ENCODE measurements at places on chromosomes 1 and 21.

DNA sequence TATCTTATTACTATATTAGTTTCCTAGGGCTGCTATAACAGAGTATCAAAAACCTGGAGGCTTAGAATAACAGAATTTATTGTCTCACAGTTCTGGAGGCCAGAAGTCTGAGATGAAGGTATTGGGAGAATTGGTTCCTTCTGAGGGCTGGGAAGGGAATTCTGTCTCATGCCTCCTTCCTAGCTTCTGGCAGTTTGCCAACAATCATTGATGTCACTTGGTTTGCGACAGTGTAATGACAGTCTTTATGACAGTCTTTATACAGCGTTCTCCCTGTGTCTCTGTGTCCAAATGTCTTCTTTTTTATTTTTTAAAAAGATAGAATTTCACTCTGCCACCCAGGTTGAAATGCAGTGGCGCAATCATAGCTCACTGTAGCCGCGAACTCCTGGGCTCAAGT lies 15.8 kb upstream of the CENPF start:
- no peak for DNase-seq

DNA sequence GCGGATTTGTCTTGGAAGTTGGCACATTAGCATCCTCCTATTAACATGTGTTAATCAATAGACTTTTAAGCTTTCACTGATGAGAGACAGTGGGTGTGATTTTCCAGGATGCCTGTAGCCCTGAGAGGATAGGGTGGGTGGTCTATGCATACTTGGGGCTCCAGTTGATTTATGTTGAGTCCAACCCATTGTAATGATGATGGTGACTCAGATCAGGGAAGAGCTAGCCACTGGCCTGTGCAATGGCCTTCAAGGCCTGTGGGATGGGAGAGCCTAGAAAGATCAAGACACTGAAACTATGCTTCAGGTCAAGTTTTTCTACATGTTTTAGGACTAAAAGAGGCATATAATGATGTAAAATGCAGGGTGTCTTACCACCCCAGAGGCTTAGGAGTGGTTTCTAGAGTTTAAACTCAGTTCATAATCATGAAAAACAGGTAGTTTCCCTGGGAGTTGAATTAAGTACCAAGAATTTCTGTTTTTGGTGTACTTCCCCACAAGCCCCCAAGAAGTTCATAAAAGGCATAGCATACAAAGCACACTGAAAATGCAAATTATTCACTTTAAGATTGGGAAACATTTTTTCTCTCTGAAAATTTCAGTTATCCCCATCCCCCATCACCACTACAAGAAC lies 19.9 kb downstream of the BEND5 start:
- no peak for DNase-seq

DNA sequence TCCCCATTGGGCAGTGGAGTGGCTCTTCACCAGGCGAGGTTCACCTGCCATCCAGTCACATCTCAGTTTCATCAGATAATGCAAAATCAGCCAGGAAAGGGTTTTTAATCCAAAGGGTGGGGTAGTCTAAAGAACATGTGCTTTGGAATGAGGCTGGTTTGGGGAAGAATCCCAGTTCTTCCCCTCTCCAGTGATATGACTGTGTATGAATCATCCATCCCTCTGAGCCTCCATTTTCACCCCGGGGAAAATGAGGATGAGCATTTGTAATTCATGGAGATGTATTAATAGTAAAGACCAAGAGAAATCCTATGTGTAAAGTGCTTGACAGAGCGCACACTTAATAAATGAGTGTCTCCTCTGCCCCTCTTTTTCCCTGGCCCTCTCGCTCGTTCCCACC lies 215.1 kb upstream of the FGGY start:
- DNase-seq = no peak

GRCh38 chr1:182669266-182669665 lies 15.1 kb downstream of the RGS8 start:
- no peak for DNase-seq

GRCh38 chr1:30009720-30010119 lies 713.7 kb downstream of the MATN1 start:
- no peak for DNase-seq

DNA sequence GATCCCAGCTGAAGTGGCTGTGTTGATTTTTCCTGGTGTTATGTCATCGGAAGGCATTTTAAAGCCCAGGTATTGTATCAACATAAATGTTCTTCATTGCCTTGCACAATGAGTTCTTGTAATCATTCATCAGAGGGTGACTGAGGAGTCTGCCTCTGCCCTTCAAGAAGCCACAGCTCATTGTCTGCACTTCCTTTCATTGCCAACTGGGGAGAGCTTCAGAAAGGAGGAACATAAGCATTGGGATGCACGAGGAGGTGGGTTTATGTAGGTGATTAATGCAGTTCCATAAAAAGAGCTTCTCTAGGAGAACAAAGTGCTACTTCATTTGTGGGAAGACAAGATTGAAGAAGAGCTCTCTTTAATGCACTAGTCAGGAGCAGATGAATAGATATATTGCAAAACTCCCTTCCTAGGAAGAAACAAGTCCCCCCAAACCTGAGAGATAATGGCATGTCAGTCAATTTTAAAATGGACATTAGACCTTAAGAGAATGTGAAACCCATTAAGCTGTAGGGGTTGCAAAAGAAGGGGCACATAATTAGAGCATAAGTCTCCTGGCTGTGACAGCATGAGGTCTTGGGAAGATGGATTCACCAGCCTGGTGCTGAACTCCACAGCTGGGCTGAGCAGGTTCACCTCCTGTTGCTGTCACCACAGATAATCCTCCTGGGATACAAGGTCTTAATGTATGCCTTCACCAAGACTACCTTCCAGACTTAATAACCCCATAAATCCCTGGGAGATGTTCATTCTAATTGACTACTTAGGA lies 124.6 kb downstream of the BACH1 start:
- DNase-seq = no peak

DNA sequence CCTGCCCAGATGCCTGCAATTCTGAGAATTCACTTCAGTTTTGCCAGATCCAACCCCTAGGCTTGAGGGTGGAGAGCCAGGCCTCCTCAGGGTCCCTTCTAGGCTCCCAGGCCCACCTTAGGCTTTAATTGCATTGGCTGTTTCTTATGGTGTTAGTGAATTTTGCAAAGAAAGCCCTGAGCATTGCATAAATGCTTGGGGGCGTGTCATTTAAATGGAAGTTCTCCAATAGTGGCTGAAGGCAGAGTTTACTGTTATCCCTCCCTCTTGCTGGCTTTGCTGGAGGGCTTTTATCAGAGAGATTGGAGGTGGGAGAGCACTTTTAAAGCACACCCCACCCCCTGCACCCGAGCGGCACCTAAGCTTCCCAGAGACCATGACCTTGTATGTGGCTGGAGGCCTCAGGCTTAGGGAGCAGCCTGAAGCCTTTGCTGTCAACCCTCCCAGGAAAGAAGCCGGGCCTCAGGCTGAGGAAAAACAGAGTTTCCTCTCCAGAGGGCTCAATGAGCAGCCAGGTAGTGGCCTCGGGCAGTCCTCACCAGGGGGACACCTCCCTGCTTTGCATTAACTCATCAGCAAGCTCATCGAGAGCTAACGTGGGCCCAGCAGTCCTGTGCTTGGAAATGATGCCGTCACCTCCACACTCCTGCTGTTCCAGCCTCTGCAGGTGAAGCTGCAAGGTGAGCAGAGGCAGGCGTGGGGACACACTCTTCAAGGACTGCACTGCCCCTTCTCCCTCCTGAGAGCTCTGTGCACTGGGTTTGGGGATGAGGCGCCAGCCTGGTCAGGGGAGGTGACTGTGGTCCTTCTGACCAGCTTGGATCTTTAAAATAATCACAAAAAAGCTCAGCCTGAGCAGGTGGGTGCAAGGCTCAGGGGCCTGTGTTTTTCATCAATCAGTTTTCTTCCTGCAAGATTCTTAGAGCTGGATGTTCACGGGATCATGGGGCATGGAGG lies 58.0 kb downstream of the STUM start:
- DNase-seq = no peak
